Stimulated activated CD8-positive, alpha-beta memory T cell treated with anti-CD3 and anti-CD28 coated beads, Interleukin-4, amount 100 ng/mL, for 1 hour (primary cell): ENCODE measurements at places on chromosomes 7 and 10.

- DNase-seq = no peak
These were observed 150.6 kb upstream of the STEAP4 start for GRCh38 chr7:88457320-88457719.

- DNase-seq = no peak
These were observed 206.3 kb downstream of the THSD7A start for GRCh38 chr7:11625669-11626068.

GRCh38 chr10:101833466-101833865, 10.1 kb downstream of the KCNIP2 start:
- DNase-seq = no peak

DNA sequence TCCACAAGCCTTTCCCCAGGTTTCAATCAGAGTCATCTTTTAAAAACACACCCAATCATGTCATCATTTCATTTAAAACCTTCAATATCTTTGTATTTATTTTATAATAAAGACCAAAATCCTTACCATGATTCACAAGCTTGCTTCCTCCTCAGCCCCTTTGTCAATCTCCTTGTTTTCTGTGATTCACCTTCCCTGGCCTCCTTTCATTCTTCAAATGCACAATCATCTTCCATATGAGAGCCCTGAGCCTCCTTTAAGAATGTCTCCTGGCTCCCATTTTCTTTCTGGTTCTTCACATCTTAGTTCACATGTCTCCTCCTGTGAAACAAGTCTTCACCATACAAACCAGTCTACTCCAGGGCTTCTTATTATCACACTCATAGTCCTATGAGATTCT, 904.0 kb downstream of the SORCS3 start:
- DNase-seq = no peak

GRCh38 chr7:29798422-29798821, 7.9 kb upstream of the WIPF3 start:
- no peak for DNase-seq

DNA sequence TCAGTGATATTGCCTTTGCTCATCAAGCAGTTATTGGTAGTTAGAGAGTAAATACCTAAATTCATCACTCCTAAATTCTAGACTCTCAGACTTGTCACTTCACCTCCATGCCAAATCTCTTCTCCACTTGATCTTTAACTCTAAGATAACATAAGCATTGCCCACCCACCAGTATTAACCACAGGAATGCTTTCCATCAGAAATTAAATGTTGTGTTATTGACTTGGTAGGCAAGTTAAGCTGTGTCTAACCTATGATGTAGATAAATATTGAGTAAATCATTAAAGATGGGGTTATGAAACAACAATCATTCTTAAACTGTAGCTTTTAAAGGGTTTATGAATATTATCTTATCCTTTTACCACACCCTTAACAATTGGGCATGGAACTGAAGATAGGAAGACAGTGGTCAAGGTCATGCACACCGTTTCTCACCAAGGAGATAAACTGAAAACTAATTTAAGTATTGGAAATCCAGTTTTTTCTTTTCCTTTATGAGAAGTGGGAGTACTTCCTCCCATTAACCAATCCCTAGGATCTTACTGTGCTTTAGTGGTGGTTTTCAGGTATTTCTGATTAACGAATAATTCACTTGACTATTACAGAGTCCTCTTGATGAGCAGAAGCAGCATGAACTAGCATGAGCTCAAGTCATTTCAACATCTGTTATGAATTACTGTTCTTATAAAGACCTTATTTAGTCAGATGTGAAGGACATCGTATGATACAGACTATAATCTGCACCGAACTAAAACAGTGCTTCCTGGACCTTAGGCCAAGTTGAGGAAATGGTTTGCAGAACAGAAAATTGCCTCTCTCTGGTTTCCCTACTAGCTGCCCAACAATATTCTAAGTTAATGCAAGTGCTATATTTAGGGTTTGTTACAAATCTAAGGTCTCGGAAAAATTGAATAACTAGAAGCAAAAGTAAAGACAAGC, 142.0 kb downstream of the LCOR start:
- no peak for DNase-seq

DNA sequence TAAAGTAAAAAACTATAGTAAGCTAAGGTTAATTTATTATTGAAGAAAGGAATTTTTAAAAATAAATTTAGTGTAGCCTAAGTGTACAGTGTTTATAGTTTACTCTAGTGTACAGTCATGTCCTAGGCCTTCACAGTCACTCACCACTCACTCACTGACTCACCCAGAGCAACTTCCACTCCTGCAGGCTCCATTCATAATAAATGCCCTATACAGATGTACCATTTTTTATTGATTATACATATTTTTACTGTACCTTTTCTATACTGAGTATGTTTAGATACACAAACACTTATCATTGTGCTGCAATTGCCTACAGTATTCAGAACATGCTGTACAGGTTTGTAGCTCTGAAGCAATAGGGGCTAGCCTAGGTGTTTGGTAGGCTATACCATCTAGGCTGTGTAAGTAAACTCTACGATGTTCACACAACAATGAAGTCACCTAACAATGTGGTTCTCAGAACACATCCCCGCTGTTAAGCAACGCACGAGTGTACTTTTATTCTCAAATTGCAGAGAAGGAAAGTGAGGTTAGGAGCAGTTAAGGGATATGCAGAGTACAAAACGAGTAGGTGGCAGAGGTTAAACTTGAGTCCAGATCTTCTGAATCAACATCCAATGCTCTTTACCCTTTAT, 38.9 kb upstream of the PLCE1 start:
- DNase-seq = no peak

DNA sequence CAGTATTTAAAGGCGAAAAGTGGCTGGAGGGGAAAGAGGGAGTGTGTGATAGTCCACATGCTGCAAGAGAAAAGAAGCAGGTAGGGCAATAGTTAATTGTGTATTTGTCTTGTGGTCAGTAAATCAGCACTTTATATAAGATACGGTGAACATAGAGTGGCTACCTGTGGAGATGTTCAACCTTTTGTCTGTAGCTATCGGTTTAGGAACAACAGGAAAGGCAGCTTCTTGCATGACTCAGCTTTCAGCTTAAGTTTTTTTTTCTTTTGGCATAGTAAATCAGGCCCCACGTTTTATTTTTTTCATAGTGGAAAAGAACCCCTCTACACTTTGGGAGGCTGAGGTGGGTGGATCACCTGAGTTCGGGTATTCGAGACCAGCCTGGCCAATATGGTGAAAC, 14.2 kb upstream of the MTPN start:
- DNase-seq = no peak

DNA sequence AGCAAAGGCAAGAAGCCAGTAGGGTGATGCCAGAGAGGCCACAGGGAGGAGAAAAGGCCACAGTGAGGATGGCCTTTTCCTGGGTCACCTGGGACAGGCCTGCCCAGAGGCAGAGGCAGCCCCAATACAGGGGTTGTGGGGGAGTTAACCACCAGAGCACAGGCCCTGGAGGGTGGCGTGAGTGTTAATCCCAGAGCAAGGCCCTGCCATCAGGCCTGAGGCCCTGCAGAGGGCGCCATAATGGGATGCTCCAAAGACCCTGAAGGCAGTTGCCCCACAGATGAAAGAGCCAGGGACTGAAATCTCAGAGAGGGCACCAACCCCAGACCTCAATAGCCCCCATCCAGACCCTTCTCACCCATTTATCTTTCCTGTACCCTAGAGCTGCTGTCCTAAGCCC, 23.9 kb downstream of the SLC13A4 start:
- no peak for DNase-seq

GRCh38 chr7:139940866-139941265, 111.8 kb downstream of the TBXAS1 start:
- no peak for DNase-seq

GRCh38 chr10:104170610-104171254, 48.8 kb downstream of the SFR1 start:
- DNase-seq = no peak

GRCh38 chr10:133159950-133160825, at the start of gene KNDC1:
Gene KNDC1 (plus strand): TSS chr10:133160219. CDS start chr10:133160468, 249 bp downstream.
- no peak for DNase-seq

DNA sequence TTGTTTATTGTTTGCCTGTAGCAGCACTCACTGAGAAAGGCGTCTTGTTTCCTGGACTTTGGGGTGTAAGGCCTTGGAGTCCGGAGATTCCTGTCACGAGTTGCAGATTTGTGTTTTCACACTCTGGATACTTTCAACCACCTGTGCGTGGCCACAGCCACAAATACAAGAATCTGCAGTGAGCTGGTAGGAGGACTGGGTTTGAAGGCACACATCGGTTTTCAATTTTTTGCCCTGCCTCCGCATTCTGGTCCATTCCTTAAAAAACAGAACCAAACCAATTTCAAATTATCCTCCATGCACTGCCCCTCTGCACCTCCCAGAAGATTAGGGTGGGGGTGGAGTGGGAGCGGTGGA, 619 bp downstream of the EXOC4 start:
- no peak for DNase-seq

DNA sequence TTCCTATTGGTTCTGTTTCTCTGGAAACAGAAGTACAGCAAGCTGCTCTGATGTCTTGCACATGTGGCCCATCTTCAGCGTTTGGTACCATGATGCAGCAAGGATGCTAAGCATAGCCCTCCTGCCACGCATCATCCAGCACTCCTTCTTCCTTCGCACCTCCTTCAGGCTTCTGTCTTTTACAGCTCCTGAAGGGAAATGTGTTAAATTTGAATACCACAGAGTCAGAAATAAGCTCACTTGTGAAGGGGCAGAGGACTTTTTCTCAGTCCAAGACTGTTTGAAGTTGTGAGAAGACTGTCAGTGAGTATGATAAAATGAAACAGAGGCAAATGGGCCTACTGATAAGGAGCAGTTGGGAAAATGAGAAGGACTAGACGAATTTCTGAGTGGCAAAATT, 20.7 kb downstream of the TSPAN13 start:
- DNase-seq = no peak

GRCh38 chr10:17227367-17228090, 512 bp upstream of the VIM start:
- no peak for DNase-seq

DNA sequence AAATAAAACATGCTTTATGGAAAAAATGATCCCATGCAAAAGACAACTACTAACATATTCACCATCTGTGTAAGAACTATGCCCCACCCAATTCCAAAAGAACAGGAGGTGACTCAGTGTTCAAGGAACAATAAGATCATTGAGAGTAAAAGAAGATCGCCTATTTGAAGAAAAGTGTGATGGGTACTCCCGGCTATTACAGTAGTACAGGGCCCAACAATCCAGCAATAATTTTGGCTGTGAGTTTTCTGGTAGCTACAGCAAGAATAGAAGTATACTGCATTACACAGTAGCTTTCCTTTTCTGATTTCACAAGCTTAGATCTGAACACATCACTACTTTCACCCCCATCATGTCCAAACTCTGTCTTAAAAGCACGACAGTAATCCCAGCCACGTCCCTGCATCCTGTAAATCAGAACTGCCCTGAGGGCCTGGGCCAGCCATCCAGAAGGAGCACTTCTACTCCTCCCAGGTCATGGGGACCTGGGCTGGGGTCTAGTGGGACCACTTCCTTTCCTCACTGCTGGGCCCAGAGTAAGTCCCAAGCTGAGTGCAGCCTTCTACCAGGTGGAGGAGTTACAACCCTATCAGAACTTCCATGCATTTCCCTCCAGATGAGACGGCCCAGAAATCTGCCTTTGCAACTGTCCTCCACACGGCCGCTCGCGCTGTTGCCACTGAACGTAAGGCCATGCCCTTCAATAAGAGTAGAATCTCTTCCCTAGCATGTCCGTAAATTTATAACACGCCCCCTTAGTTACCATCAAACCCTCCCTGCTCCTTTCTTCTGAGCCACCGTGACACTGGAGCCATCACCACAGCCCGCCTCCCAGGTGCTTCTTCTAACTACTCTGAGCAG, 7.9 kb downstream of the ESYT2 start:
- DNase-seq = no peak

- DNase-seq = no peak
These were observed 404.6 kb downstream of the PHTF2 start for GRCh38 chr7:78203042-78203720.

DNA sequence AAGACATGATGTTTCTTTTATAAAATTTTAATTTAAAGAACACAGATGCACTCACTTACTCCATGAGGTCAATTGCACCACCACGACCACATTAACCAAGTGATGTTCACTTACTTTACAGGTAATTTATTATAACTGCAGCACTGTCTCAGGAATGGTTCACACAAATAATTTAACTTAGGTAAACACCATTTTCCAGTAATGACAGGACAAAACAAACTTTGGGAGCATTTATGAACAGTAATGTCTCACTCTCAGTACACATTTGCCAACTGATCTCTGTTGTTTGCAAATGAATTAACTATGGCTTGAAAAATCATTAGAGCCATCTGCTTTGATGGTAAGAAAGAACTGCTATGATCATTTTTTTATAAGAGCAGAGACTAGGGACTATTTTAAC, 150.4 kb downstream of the ETV1 start:
- DNase-seq = no peak

DNA sequence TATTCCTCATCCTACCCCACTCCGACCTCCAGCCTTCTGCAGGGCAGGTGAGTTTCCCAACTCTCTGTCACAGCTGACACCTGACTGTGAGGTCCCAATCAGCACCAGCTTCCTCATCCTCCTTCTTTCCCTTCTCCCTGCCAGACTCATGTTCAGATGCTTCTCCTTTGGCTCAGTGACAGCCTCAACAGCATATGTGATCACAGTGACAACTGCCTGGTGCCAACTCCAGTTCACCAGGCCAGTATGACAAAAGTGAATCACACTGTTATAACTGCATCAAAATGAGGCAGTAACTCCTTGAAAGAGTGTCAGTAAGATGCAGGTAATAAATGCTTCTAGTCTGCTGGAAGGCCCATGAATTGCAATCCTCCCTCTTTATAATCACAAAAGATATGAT, 46.8 kb upstream of the NFE2L3 start:
- DNase-seq = no peak

GRCh38 chr10:73167458-73167782, 388 bp downstream of the ECD start:
- DNase-seq = no peak

- DNase-seq = no peak
These were observed 59.4 kb downstream of the USP6NL start for GRCh38 chr10:11551916-11552602.

GRCh38 chr7:129295015-129295423, 70.2 kb downstream of the AHCYL2 start:
- no peak for DNase-seq

DNA sequence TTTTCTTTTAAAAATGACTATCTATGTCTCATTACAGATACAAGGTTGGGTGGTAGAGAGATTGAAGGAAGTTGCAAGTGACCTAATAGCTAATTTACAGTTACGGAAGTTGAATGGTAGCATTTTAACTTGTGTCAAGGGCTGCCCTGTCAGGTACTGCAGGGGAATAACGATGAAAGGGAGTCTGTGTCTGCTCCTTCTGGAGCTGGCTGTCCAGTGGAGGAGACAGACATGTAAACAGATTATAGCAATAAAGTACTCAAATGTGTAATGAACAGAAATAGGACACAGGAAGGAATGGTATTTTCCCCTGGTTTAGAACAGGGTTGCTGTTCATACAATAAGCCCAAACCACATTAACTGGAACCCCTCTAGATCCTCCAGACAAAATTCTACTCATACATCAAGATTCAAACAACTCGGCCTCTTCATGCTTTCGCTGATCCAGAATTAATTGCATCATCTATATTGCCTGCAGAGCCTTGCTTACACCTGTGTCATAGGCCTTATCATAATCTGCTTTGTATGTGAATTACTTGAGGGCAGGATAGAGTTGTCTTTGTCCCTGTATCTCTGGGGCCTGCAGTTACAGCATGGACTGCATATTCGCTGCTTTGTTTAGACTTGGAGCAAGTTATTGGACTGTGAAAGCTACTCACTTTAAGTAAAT, 42.8 kb downstream of the AUTS2 start:
- DNase-seq = no peak
